A375 (cell line): ENCODE measurements at places on chromosomes 6 and 20. TPM values are rescaled to one million over a fixed set of nuclear protein-coding genes. Genes with fewer than 3 reads are reported as not detected.

THBD gene
- 0.56 and 0.79 TPM in 2 replicates for total RNA-seq

CRISP3 gene
- not detected in 2 replicates for total RNA-seq

RAMACL gene
- 0.23 and 0.66 TPM in 2 replicates for total RNA-seq

PDYN gene
- total RNA-seq: not detected in 2 replicates

FAM217A gene
- not detected in 2 replicates for total RNA-seq

COL20A1 gene
- 0.03 and 0.41 TPM in 2 replicates for total RNA-seq

OLIG3 gene
- total RNA-seq: not detected in 2 replicates

TINAG gene
- total RNA-seq: not detected in 2 replicates

MCUR1 gene
- total RNA-seq: 16.8 and 17.0 TPM in 2 replicates

RUNX2 gene
- 1.4 and 1.5 TPM in 2 replicates for total RNA-seq

RBPJL gene
- not detected in 2 replicates for total RNA-seq

ADA gene
- total RNA-seq: 9.7 and 12.3 TPM in 2 replicates

NKX2-2 gene
- total RNA-seq: 0.41 and 1.8 TPM in 2 replicates

CRISP2 gene
- 0.29 TPM in 1 of 2 replicates, not detected in the other for total RNA-seq

CLPSL1 gene
- 1.4 TPM in 1 of 2 replicates, not detected in the other for total RNA-seq

LINC00237 gene
- total RNA-seq: not detected in 2 replicates

TUBB1 gene
- 0.04 and 0.05 TPM in 2 replicates for total RNA-seq

COL10A1 gene
- not detected in 2 replicates for total RNA-seq

DNAH8 gene
- 0.03 TPM in 1 of 2 replicates, not detected in the other for total RNA-seq

ADGRB3 gene
- 0.79 and 1.5 TPM in 2 replicates for total RNA-seq

GRM4 gene
- total RNA-seq: under 0.01 TPM in 1 of 2 replicates, not detected in the other

POM121L2 gene
- total RNA-seq: not detected in 2 replicates

LKAAEAR1 gene
- total RNA-seq: 0.94 and 0.98 TPM in 2 replicates

CGA gene
- not detected in 2 replicates for total RNA-seq

DPPA5 gene
- total RNA-seq: not detected in 2 replicates

FOXC1 gene
- total RNA-seq: 9.3 and 10.4 TPM in 2 replicates

TCF21 gene
- total RNA-seq: 0.08 TPM in 1 of 2 replicates, not detected in the other

SCGN gene
- total RNA-seq: not detected in 2 replicates

SRMS gene
- not detected in 2 replicates for total RNA-seq
